ENCODE measurements at places on chromosomes 13 and 19.

- DNase-seq, result peak; percentile 4
These were observed 37.5 kb upstream of the SACS start for GRCh38 chr13:23470790-23471614.

- no peak for DNase-seq
These were observed 24.4 kb upstream of the GPR18 start for GRCh38 chr13:99282264-99283231.

DNA sequence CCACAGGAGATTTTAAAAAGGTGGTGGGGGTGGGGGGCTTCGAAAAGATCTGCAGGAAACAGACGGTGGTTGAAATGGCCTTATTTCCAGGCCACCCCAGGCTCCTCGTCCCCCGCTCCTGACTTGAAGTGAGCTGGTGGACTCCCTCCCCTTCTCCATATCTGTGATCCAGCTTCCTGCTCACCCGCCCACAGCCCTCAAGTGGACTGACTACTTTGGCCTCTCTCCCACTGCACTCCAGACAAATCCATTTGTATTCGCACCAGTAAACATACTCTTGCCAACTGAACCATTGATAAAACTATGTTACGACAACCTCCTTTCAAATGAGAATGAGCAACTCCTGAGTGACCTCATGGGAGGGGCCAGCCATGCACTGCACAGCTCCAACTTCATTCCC is 259.5 kb downstream of the COL4A1 start:
- no peak for DNase-seq

DNA sequence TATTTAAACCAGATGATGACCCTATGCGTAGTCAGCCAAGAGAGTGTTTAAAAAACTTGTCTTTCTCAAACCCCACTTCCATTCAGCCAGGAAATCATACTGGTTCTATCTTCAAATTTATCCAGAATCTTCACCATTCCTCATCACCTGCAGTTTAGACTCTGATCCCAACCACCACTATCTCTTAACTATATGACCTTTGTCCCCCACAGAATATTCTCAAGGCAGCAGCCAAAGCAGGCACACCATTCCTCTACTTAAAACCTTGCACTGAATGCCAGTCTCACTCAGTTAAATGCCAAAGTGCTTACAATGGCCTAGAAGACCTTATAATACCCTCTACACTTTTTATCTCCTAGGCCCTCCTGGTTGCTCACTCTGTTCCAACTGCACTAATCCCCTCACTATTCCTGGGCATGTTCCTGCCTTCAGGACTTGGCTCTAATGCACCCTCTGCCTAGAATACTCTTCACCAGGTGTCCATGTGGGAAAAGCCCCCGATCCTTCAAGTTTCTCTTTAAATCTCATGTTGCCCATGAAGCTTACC is 10.1 kb downstream of the SUCLA2 start:
- no peak for DNase-seq

DNA sequence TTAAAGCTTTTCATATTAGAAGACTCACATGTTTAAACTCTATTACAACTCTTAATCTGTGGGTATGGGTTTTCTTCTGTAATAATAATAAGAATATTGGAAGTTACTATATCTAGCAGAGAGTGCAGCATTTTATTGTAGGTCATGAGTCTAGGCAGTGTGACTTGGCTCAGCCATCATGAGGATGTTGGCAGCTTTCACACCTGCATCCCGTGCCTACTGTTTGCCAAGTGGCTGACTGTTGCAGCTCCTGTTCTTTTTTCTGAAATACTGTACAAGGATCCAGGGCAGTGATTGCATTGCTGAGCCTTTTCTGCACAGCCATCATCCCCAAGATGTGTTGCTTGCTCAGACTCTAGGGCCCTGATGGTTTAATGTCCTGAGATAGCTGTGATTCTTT is 47.4 kb downstream of the MTUS2 start:
- no peak for DNase-seq

- no peak for DNase-seq
These were observed at the start of gene KIR2DL4 for GRCh38 chr19:54803410-54803809. Gene KIR2DL4 (plus strand): TSS chr19:54803610. CDS start chr19:54803652, 42 bp downstream.

DNA sequence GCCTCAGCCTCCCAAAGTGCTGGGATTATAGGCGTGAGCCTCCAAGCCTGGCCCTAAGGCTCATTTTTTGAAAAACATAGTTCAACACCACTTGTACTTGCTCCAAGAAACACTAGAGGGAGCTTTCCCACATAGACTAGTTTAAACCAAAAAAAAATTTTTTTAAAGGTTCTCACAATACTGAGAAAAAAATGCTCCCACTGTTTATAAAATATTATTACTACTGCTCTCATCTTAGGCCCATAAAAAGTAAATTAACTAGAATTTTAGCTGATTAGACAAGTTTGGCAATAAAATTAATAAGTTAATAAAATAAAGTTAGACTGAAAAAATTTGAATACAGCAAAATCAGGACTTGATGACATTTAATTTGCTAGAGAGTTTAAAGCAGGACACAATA is 109.5 kb downstream of the TBC1D4 start:
- peak; percentile 7 for DNase-seq

GRCh38 chr13:100100115-100100879 is 11.4 kb downstream of the PCCA start:
- peak; percentile 3 for DNase-seq

GRCh38 chr13:100887729-100888151 is 213.1 kb upstream of the TMTC4 start:
- no peak for DNase-seq

GRCh38 chr19:13054626-13055212 is 47.9 kb downstream of the LYL1 start:
- no peak for DNase-seq

DNA sequence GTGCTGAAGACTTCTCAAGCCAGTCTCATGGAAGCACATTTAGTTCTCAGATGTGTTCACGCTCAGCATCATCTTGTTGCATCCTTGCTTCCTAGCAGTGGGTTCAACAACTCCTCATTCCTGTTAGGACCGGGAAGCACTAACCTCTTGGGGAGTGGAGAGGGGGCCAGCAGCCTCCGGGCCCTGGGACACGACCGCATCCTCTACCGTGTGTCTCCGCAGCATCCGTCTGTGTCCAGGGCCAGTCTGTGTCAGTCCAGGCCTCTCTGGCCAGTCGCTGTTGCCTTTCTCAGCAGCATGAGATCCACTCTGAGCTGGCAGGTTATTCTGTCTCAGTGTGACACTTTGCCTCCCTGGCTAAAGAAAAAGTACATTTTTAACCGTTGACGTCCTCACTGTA is 17.0 kb downstream of the PDCD5 start:
- DNase-seq, result no peak

- no peak for DNase-seq
These were observed 5.5 kb downstream of the ARRDC5 start for GRCh38 chr19:4897146-4897545.

DNA sequence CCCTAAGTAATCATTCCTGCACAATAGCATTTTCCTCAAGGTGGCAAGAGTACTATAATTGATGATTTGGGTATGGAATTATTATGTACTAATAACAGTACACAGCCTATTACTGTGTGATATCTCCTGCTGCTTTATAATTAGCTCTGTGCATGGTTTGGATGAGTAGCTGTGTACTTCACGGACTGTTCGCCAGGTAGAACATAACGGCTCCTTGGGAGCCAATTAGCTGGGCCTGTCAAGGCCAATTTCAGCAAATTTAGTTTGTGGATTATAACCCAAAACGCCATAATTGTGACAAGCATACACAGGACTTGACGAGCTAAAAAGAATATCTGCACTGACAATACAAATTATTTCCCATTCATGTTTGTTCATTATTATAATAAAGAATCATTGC is 1584.2 kb downstream of the SLITRK1 start:
- no peak for DNase-seq

- DNase-seq, result no peak
These were observed 1832.8 kb upstream of the MIR17HG start for GRCh38 chr13:89514534-89515312.

- no peak for DNase-seq
These were observed 248.1 kb downstream of the HS6ST3 start for GRCh38 chr13:96338030-96338429.

- no peak for DNase-seq
These were observed 52.2 kb upstream of the F7 start for GRCh38 chr13:113053376-113053775.

GRCh38 chr13:40315416-40316064 is 350.9 kb downstream of the FOXO1 start:
- DNase-seq, result no peak

DNA sequence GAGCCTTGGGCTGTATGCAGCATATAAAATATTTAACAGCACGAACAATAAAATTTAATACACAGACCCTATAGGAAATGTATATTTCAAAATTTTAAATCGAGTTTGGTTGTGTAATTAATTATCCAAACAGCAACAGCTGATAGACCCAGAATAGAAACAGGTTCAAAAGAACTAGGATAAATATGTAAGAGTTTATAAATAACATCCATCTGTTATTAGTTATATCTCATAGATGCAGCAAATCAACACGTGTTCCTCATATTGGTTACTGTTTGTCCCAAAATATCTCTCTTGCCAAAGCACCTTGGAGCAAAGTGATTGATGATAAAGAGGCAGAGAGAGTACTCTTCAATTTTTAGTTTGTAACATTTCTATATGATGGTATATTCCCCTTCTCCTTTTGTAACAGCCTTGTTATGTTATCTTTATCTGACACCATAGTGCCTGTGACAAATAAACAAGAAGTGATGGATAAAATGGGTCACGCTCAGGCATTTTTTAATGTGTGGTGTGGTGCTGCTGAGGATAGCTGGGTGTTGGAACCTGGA is 260.6 kb upstream of the NBEA start:
- DNase-seq, result no peak

GRCh38 chr13:113223070-113223469 is 13.7 kb downstream of the CUL4A start:
- DNase-seq, result no peak

DNA sequence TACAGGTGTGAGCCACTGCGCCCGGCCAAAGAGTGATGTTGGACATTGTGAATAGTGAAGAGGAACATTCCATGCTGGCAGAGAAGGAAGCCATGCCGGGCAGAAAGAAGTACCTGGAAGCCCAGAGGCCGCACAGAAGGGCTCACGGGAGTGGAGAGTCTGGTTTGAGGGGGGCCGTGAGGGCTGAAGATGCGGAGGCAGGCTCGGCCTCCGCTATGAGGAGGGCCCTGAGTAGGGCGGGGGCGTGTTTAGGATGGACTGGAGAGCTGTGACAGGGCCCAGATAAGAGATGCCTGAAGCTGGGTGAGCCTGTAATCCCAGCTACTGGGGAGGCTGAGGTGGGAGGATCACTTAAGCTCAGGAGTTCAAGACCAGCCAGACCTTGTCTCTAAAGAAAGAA is 1.6 kb downstream of the JOSD2 start:
- no peak for DNase-seq

GRCh38 chr13:63540061-63540460 is 2124.4 kb upstream of the PCDH20 start:
- no peak for DNase-seq

GRCh38 chr19:41928221-41928683 is at the start of gene ERFL:
Gene ERFL (minus strand): TSS chr19:41928449. CDS start chr19:41912919, 15,530 bp downstream.
- no peak for DNase-seq

GRCh38 chr13:113607056-113607888 is 22.7 kb downstream of the TFDP1 start:
- no peak for DNase-seq

- peak; percentile 95 for DNase-seq
These were observed at the start of gene ZNF320 for GRCh38 chr19:52897138-52897935. Gene ZNF320 (minus strand): TSS chr19:52897635. CDS start chr19:52890255, 7,380 bp downstream.

GRCh38 chr13:48158290-48158689 is 63.4 kb upstream of the MED4 start:
- no peak for DNase-seq

DNA sequence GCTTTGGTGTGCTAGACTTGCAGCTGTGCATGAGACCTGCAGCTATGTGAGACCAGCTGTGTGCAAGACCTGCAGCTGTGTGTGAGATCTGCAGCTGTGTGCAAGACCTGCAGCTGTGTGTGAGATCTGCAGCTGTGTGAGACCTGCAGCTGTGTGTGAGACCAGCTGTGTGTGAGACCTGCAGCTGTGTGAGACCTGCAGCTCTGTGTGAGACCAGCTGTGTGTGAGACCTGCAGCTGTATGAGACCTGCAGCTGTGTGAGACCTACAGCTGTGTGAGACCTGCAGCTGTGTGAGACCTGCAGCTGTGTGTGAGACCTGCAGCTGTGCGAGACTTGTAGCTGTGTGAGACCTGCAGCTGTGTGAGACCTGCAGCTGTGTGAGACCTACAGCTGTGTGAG is 6.7 kb upstream of the DCUN1D2 start:
- DNase-seq, result no peak

DNA sequence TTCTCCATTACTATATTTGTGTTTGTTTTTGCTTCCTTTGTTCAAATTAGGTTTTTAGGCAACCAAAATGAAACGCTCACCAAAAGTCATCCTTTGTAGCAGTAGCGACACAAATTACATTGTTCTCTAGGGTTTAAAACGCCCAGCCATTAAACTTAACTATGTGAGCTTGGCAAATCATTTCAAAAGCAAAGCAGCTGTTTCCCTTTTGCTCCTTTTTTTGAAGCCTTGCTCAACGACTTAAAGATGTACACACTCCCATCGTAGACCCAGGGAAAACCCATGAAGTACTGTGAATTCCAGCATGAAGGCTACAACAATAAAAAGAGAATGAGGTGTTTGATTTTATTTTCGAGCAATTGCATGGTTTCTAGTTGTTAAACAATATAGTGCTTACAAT is 106.7 kb downstream of the RAP2A start:
- DNase-seq, result no peak

DNA sequence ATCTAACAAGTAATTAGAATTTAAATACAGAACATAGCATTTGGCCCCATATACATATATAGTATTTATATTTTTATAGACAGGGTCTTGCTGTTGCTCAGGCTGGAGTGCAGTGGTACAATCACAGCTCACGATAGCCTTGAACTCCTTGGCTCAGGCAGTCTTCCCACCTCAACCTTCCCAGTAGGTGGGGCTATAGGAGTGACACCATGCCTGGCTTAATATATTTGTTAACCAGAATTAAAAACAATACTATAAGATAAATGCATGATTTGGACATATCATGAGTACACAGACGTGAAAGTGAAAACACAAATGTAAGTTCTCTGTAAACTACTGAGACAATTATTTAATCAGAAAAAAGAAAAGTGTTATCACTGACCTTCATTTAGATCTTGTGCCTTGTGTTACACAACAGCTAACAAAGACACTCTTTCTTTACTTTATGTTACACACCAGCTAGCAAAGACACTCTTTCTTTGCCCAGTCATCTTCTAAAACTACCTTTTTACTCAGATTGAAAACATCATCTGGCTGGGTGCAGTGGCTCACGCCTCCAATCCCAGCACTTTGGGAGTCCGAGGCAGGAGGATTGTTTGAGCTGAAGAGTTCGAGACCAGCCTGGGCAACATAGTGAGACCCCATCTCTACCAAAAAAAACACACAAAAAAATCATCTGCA is 22.6 kb downstream of the CARS2 start:
- no peak for DNase-seq

DNA sequence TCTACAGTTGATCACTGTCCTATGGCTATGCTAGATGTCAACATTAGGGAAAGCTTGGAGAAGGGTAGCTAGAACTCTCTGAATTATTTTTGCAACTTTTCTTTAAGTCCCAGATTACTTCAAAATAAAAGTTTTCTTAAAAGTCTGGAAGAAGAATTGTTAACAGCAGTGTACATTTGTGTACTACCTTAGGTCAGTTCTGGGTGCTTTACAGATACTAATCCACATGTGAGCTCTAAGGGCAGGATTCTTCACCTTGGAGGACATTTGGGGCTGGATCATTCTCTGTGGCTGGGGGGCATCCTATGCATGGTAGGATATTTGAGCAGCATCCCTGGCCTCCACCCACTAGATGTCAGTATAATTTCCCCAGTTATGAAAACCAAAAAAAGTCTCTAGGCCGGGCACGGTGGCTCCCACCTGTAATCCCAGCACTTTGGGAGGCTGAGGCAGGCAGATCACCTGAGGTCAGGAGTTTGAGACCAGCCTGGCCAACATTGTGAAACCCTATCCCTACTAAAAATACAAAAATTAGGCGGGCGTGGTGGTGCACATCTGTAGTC is 2.8 kb downstream of the BRME1 start:
- no peak for DNase-seq
